ENCODE measurements at places on chromosomes 16 and 17.
A peak's percentile ranks its signal among the peaks of the same experiment; 100 is the strongest.

DNA sequence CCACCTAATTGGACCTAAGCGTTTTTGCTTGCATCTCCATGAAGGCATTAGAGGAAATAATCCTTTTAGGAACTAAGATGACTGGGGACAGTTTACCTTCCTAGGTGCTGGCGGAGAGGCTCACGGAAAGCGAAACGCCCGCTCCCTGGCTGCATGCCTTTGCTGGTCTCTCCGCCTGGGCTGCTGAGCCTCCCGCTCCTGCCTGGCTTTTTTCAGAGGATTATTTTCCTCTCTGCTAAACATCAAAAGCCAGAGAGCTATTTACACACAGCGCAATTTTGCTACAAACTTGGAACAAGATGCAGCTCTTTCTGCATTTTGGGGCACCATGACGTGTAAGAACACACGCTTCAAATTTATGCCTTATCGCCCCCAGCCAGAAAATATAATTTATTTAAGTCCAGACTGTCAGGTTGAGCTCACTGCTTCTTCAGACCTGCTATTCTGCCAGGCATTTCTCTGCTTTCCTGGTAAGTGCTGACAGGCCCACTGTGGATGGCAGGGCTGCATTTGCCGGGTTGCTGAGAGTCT is 124.4 kb downstream of the SPACA3 start:
- no peak for DNase-seq

GRCh38 chr16:31187808-31188189 is 7.9 kb downstream of the FUS start:
- DNase-seq = no peak

DNA sequence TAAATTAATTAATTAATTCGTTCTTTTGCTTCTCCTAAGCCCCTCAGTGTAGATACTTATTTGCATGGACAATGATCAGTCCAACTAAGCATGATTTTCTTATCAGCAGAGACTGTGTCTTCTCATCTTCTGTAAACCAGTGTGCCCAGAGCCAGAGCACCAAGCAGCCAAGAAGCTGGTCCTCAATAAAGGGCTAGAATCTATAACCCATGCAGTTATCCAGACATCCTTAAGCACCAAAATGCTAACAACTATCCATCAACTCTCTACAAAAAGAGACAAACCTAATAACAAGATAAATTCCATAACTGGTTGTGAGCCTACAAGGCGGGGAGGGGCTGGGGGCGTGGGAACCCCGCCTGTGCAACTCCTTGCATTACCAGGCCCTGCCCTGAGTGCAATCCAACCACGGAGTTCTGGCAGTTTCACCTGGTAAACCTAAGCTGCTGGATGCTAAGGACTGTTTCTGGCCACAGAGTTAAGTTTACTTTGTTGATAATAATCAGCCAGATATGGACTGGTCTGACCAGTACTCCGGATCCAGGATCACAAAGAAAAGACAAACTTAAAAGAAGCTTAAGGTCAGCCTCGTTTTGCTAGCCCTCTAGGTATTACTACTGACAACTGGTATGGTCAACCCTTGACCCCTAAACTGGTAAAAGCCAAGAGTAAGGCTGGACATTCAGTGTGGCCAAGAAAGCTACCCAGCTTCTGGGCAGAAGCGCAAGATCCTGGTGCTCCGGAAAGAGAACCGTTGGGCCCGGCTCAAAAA is 51.5 kb downstream of the ZFHX3 start:
- no peak for DNase-seq

- no peak for DNase-seq
Observed at GRCh38 chr16:81928271-81928918, 82.9 kb downstream of the SDR42E1 start.

GRCh38 chr17:40168262-40168832 is 8.9 kb upstream of the RAPGEFL1 start:
- DNase-seq = no peak

DNA sequence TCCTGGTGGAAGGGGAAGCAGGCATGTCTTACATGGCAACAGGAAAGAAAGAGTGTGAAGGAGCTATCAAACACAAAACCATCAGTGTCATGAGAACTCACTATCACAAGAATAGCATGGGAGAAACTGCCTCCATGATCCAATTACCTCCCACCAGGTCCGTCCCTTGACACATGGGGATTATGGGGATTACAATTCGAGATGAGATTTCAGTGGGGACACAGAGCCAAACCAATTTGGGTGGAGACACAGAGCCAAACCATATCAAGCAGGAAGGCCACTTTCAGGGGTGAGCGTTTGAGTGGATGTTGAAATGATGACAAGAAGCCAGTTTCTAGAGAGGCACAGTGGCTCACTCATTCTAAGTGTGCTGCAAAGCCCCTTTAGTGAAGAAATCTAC is 143.8 kb downstream of the CPPED1 start:
- no peak for DNase-seq

- DNase-seq = no peak
Observed at GRCh38 chr17:73261617-73261951, at the start of gene CPSF4L. CPSF4L (minus strand) TSS chr17:73261880; CDS start chr17:73261818, 62 bp downstream.

- no peak for DNase-seq
Observed at GRCh38 chr16:84486126-84486525, 18.3 kb downstream of the MEAK7 start.

DNA sequence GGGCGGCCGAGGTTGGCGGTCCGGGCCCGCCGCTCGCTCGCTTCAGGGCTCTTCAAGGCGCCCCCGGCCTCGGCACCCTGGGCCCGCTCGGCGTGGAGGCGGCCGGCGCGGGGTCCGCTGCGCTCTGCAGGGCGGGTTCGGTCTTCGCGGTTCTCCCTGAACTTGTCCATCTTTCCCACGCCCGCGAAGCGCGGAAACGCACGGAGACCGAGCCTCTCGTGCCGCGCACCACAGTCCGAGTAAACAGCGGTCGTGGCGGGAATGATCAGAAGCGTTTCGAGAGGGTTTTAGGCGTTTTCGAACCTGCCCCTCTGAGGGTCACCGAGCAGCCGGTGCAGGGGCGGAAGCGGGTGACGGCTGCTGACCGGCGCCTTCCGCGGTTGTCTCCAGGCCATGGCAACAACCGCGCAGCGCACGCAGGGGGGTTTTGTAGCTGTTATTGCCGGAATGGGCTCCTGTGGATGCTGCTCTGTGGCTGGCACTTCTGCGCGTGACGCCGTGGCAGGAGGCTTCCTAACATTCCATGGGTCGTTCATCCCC is 414 bp downstream of the NARF start:
- DNase-seq = no peak

GRCh38 chr17:61750656-61751055 is 112.7 kb downstream of the BRIP1 start:
- DNase-seq = no peak

DNA sequence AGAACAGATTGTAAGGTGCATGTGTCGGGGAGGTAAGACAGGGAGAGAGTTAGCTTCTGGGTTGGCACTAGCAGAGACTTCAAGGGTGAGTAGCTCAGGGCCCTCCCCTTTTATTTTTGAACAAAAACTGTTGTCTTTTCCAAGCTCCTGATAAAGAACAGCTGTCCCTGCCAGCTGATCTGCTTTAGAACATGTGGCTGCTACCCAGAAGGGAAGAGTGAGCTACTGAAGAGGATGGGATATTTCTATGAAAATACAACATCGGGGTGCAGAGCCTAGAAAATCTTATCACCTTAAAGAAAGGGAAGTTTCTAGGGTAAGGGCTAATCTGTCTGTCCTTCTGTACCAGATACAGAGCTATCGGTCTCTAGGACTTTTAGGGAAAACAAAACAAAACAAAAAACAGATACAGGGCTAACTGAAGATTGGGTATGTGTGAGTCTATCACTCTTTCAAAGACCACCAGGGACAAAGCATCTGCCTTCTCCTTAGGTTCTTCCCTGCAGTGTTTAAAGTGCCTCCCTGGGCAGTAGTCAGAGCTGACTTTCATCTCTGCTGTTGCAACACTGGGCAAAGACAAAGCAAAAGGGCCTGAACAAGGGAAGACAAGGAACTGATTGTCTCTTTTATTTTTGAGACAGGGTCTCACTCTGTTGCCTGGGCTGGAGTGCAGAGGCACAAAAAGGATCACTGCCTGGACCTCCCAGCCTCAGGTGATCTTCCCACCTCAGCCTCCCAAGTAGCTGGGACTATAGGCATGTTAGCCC is 5.0 kb upstream of the DHRS13 start:
- no peak for DNase-seq

DNA sequence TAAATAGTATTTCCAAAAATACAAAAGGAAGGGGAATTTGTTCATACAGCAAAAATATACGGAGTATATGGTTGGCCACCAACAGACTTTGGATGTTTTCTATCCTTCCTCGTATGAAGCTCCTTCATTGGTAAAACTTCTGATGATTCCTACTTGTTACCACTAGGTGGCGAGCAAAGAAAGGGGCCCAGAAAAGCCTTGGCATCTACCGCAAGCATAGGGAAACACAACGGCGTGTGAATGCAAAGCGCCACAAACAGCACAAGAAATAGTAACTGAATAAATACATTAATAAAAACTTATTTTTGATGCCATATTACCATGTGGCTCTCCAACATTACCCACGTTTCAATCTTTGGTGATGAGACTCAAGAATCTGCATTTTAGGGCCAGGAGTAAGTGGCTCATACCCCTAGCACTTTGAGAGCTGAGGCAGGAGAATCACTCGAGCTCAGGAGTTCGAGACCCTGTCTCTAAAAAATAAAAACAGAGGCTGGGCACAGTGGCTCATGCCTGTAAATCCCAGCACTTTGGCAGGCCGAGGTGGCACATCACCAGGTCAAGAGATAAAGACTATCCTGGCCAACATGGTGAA is 34.5 kb downstream of the YWHAE start:
- peak; percentile 18 for DNase-seq
